ENCODE measurements at places on chromosomes 7 and 10.

- no peak for DNase-seq
Observed at GRCh38 chr10:65931291-65932070, 994.4 kb upstream of the LRRTM3 start.

DNA sequence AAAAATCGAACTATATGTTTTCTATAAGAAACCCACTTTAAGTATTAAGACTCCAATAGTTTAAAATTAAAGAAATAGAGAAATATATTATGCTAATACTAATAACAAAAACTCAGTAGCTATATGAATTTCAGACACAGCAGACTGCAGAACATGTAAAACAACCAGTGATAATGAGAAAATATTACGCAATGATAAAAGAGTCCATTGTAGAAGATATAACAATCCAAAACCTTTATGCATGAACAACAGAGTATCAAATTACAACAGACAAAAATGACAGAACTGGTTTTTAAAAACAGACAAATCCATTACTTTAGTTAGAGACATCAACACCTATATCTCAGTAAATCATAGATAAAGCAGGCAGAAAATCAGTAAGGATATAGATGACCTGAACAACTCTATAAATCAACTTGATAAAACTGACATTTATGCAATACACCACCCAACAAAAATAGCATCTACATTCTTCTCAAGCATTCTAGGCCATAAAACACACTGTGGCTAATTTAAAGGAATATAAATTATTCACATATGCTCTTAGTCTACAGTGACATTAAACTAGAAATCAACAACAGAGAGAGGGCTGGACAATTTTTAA, 669.5 kb upstream of the GHITM start:
- no peak for DNase-seq

- no peak for DNase-seq
Observed at GRCh38 chr7:7989133-7989532, 20.5 kb downstream of the GLCCI1 start.

DNA sequence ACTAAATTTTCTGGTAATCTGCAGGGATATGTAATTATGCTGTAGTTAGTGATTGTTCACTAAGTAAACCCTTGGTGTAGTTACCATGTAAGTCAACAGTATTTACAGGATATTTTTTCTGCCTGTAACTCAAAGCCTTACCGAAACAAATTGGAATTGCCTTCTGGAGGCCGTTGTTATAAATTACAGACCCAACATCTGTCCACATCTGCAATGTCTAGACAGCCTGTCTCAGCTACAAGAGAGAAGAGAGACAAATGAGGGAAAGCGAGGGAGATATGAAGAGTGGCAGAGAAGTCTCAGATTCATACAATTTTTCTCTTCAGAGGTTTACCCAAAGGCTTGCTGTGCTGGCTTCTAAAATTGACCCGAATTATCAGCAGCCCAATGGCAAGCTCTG, 23.7 kb upstream of the BTRC start:
- DNase-seq = no peak

- DNase-seq = no peak
Observed at GRCh38 chr7:48643431-48644013, 280.8 kb upstream of the CDC14C start.

- no peak for DNase-seq
Observed at GRCh38 chr7:7614018-7614741, 26.4 kb upstream of the UMAD1 start.
